ENCODE measurements at places on chromosomes 13 and 19.

GRCh38 chr19:38264486-38265212 lies at the start of gene SPINT2:
SPINT2 (plus strand) TSS chr19:38264573; CDS start chr19:38264893, 320 bp downstream.
- peak; percentile 54 for ATAC-seq

- ATAC-seq = no peak
These were observed 2.5 kb downstream of the LIPE start for GRCh38 chr19:42424712-42425131.

DNA sequence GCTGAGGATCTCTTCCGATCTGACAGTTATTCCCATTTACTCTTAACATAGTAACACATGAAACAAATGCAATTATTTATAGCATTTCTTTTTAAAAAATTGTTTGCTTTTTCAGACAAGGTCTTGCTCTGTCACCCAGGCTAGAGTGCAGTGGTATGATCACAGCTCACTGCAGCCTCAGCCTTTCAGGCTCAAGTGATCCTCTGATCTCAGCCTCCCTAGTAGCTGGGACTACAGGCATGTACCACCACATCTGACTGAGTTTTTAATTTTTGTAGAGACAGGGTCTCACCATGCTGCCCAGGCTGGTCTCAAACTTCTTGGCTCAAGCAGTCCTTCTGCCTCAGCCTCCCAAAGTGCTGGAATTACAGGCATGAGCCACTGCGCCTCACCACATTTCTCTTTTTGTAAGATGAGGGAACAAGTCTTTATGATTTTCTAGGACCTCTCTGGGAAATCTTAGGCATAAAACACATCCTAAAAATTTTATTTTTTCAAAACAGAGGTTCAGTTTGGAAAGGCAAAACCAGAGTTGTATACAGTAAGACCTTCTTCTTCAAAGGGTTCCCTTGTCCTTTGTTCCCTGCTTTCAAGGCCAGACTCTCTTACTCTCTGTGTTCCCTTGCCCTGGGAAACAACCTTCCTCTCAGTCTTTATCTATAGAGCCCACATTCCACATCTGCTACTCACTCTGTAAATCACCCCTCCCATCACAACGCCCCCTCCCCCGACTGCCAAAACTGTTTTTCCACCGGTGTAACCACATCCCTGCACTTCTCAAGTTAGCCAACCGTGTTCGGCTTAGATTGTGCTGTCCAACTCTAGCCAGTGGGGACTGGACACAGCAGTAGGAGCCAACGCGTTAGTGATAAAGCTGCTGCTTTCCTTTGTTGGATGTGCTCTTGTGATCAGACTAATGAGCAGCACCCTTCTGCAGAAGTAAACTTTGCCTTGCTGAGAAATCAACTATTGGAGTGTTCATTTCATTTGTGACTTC lies 56.2 kb downstream of the DHRS12 start:
- ATAC-seq = no peak

- peak; percentile 46 for ATAC-seq
These were observed 260.0 kb downstream of the KLF12 start for GRCh38 chr13:73873940-73874830.

- ATAC-seq = no peak
These were observed 8.1 kb downstream of the ANO8 start for GRCh38 chr19:17326595-17326966.
